NCI-H82 (cell line): ENCODE measurements at places on chromosomes 1 and 21.

DNA sequence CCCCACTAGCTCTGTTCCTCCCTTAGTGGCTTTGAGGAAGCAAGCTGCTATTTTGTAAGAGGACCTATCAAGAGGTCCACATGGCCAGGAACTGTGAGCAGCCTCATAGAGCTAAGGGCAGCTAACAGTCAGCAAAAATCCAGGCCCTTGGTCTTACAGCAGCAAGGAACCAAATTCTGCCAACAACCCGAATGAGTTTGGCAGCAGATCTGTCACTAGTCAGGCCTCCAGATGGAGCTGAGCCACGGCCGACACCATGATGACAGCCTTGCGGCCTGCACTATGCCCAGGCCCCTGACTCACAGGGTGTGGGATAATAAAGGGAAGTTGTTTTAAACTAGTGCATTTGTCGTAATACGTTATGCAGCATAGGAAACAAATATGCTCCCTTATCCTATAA, 28.0 kb upstream of the H3-3A start:
- no peak for DNase-seq

GRCh38 chr1:77605246-77606026, 77.0 kb downstream of the ZZZ3 start:
- DNase-seq = no peak

DNA sequence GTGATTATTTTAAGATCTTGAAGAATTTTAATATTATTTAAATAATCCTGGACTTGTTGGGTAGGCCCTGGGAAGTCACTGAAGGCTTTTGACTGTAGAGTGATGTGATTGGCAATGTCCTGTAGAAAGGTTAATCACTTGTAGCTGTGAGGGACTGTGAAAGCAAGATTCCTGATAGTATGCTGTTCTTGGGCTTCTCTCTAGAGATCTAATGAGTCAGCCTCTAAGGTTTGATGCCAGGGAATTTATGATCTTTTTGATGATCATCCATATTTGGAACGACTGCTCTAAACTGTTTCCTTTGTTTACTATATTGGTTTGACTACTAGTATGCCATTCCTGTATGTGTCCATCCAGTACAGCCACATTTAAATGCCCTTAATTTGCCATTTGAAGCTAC, 56.5 kb downstream of the CAMSAP2 start:
- no peak for DNase-seq

DNA sequence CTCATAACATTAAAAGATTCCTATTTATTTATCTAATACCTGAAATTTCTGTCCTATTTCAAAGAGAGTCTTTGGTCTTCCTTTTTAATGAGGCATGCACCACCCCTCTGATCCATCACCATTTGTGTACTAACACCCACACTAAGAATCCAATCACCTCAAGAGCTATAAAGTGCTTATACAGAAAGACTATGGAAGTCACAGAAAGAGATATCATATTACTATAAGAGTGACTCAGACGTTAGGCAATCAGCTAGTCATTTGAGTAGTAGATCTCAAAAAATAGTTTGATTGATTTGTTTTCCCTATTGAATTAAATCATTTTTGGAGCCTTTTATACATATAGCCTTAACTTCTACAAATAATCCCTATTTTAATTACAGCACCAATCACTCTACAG, 46.1 kb downstream of the NME7 start:
- peak; percentile 32 for DNase-seq

- no peak for DNase-seq
Measured at GRCh38 chr1:74641161-74641560, 32.4 kb downstream of the ERICH3 start.

- no peak for DNase-seq
Measured at GRCh38 chr1:229550812-229551567, 7.5 kb downstream of the ABCB10 start.

DNA sequence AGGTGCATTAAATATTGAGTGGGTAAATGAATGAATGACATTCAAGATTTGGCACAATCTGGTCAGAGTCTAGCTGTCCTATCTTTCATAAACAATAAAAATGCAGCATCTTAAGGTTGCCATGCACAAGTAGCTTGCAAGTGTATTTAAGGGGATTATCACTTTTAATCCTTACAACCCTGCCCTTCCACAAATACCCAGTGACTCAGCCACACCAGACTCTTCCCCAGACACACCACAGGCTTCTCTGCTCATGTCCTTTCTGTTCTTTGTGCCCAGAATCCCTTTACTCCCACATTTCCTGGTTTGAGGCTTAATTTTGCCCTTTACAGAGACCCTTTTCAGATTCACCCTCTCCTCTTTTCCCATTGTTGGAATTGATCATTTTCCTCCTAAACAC, 59.8 kb downstream of the KIRREL1 start:
- DNase-seq = peak; percentile 90

- peak; percentile 94 for DNase-seq
Measured at GRCh38 chr1:180930687-180931086, 18.0 kb downstream of the KIAA1614 start.

GRCh38 chr1:228463559-228464455, 23.4 kb upstream of the RNF187 start:
- peak; percentile 96 for DNase-seq

- no peak for DNase-seq
Measured at GRCh38 chr1:70891051-70891843, 156.4 kb downstream of the PTGER3 start.

GRCh38 chr1:158638146-158638545, 33.1 kb downstream of the OR10Z1 start:
- no peak for DNase-seq

DNA sequence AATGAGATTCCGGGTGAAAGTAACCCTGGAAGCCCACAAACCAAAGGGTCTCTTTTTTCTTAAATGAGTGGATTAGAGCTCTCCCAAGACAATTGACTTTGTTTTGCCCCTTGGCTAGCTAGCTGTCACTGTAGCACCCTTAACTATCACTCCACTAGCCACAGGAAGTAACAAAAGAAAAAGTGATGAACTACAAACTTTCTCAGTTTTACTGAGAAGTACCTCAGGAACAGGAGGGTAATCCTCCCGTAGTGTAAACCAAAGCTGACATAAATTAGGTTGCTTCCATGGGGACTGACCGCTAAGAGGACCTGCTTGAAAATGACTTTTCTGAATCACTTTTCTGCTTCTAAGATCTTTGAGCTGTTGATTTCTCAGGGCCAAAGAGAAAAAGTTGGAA, 240.1 kb downstream of the BARHL2 start:
- no peak for DNase-seq
